ENCODE measurements at places on chromosomes 2 and 18.
A peak's percentile ranks its signal among the peaks of the same experiment; 100 is the strongest.

GRCh38 chr2:8599421-8600242 lies 82.2 kb upstream of the ID2 start:
- no peak for DNase-seq

GRCh38 chr18:73381016-73381698 lies 513.4 kb upstream of the NETO1 start:
- DNase-seq, result no peak

DNA sequence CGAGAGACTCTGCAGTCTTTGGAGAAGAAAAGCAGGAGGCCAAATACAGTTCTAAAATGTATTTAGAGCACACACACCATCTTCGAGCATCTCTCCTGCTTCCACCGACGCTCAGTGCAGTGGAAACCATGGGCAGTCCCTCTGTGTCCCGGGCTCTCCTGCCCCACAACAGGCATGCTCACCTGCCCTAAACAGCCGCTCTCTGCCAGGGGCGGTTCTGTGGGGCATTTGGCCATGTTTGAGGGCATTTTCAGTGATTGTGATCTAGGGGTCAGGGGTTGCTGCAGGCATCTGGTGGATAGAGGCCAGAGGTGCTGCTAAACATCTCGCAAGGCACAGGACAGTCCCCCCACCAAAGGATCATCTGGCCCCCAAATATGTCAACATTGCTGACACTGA lies 55.8 kb downstream of the EMX1 start:
- DNase-seq, result no peak

DNA sequence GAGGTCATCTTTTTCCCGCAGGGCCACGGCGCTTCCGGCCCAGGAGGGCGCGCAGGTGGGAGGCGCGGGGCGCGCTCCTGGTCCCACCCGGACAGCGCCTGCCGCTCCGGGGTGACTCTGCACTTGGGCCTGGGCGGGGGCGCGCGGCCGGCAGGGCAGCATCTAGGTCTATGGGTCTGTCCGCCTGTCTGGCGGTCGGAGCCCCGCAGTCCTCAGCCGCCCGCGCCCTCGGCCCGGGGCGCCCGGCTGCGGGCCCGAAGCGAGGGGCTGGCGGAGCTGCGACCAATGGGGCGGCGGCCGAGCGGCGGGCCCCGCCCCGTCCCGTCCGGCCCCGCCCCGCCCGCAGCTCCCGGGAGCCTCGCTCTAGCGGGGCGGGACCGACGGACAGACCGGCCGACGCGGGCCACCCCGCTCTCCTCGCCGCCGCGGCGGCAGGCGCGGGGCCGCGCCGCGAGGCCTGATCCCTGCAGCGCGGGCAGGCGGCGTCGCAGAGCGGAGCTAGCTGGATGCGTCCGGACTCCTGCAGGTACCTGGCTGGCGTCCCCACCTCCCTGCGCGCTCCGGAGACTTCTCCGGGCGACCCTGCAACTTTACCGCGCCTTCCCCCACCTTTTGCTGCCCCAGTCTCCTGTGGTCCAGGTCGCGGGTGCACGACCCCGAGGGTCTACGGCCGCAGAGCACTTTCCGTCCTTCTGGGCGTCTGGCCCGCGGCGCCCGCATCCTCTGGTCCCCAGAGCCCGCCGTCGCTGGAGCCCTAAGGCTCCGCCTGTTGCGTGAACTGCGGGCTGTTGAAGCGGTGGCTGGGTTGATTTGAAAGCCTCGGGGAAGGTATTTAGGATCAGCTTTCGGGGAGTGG lies at the start of gene KCNS3:
KCNS3 (plus strand) TSS at position 387 of the 856 bp plus-strand sequence. CDS start 52,342 bp downstream, outside the sequence.
- no peak for DNase-seq

- DNase-seq, result no peak
Measured at GRCh38 chr2:191650896-191651773, 26.8 kb upstream of the NABP1 start.

DNA sequence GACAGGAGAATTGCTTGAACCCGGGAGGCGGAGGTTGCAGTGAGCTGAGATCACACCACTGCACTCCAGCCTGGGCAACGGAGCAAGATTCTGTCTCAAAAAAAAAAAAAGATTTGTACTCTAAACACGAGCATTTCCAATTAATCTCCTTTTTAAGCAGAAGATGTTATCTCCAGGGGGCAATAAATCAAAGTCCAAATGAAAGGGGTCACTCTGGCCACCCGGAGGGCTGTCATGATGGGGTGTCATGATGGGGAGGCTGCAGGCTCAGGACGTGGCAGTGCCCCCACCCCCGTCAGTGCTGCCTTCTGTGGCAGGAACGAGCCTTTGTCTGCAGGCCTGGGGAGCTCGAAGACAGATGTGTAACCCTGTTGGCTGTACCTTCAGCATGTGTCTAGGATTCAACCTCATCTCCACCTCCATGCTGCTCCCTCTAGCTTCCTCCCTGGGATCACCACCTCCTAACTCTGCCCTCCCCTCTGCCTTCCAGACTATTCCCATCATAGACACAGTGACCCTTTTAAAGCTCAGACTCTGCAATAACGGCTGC lies 76.9 kb upstream of the YWHAQ start:
- no peak for DNase-seq

GRCh38 chr2:132797556-132797955 lies 127.6 kb upstream of the LYPD1 start:
- DNase-seq, result no peak

DNA sequence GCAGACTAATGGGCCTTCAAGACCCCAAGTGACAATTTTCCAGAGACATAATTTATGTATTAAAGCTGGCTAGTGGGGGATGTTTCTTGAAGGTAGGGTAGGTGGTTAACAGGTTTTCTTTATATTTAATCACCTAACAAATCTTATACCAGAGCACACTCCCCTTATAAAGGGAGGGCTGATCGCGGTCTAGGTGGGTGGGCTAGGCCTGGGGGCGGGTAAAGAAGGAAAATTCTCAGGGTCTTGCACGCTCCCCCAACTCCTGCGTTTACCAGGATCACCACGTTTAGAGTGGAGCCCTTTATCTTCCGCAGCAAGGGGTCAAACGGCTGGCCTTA lies 19.9 kb upstream of the CXXC1 start:
- no peak for DNase-seq

DNA sequence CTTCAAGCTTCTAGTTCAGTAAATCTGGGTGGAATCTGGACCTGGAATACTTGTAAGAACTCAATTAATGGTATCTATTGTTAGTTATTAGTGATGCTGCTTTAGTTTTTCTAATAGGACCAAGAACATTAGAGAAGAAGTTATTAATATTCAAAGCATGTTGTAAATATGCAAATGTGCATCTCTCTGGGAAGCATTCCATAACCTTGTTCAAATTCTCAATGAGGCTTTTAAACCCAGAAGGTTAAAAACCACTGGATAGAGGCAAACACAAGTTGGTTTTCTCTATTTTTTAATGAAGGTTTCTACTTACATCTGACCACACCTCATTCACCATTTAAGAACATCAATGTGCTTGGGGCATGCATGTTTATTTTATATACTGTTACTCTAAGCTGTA lies 16.1 kb upstream of the ACVR1C start:
- DNase-seq, result no peak

DNA sequence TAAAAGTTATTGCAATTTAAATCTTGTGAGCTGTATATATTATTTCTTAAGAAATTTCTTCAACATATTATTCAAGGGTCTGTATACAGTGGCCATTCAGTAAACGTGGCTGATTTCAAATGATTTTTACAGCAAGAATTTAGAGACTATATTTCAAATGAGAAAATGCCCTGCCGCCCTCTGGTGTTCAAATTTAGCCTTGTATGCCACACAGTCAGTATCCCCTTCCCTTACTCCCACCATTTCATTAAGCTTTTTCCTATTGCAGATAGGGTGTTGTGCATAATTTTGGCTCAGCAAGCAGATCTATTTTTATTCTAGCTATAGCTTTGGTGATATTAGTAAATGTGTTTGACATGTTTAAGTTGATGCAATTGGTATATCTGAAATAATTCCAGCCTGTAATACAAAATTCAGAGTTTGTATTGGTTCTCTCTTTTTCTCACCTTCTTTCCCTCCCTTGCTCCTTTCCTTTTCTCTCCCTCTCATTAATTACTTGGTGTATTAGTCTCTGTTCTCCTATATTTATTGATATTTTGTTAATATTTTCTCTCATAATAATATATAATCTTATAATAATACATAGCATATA lies 22.8 kb upstream of the SCN7A start:
- no peak for DNase-seq

- no peak for DNase-seq
Measured at GRCh38 chr2:137950238-137950637, 14.0 kb upstream of the HNMT start.

GRCh38 chr18:32961538-32961937 lies 188.7 kb upstream of the KLHL14 start:
- no peak for DNase-seq

GRCh38 chr18:59628995-59629394 lies 68.2 kb downstream of the CCBE1 start:
- DNase-seq, result no peak

- DNase-seq, result no peak
Measured at GRCh38 chr2:219218217-219218731, 484 bp downstream of the ABCB6 start.

DNA sequence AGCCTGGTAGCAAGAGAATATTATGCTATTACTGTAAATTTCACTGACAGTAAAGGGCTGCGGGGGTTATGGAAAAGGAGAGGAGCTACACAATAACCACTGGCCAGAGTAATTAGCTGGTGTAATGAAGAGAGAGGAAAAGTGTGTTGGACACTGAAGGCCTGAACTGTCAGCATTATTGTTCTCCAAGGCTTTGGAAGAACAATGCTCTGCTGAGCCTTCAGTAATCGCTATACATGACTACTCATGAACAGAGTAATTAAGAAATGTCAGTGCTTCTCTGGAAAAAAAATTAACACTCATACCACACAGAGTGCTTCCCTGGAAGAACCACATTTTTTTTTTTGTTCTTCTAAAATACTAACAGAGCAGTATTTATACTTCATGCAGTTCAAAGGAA lies 931.3 kb downstream of the CPS1 start:
- DNase-seq, result no peak

DNA sequence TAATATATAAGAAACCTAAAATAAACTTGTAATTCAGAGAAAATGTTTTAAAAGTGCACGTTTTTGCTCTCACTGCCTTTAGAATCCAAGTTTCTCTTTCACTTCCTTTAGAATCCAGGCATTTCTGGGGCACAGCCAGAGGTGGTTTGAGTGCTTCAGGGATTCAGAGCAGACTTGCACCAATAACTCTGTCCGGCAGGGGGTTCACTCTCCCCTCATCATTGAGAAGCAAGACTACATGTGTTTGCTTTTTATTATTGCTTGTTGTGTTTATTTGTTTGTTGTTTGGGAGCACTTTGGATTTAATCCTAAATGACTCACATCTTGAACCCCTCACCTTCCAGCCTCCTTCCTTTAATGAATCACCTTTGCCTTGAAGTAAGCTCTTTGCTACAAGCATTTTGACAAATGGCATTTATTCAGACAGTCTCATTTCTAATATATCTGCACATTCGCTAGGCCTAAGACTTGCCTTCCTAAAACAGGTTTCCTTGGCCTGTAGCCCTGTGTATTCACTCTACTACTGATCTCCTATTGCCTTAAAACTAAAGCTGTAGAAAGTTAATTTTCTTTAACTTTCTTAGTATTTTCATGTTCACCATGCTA lies 233.5 kb upstream of the ATP5MC3 start:
- DNase-seq, result peak; percentile 2

DNA sequence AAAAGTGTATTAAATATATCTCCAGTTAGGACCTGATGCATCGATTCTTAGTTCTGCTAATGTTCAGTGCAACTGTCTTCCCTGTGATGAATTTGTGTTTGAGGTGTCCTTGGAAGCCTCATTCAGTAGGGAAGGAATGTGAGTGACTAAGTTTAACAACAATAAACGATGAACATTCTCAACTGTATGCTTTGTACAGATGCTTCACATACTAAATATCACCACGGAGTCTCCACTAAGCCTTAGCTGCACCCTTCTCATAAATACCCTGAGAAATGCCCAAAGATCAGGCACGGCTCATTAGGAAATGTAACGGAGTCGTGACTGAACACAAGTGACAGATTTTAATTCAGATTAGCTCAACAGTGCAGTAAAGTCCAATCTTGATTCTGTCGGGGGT lies 24.4 kb upstream of the AGFG1 start:
- DNase-seq, result no peak

GRCh38 chr2:203648273-203648672 lies 58.2 kb upstream of the CD28 start:
- no peak for DNase-seq

GRCh38 chr2:169291517-169291916 lies 70.8 kb downstream of the LRP2 start:
- DNase-seq, result no peak

DNA sequence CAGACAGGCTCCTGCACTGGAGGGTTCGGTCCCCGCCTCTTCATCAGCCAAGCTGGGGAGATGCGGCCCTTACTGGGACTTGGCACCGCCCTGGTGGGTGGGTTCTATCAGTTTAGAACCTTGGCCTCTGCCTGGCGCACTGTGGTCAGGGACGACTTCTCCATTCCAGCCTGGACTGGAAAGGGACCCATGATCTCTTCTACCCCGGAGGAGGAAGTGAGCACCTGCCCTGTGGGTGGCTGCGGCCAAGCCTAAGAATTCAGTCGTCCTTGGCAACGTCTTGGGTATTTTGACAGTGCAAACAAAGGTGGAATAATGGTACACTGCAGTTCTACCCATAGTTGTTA lies 106.9 kb upstream of the CD302 start:
- no peak for DNase-seq

GRCh38 chr18:21242141-21242779 lies at the start of gene GREB1L:
Gene GREB1L, plus strand, starts transcription at chr18:21242232. Its CDS starts 141,287 bp downstream, at chr18:21383519.
- no peak for DNase-seq

GRCh38 chr2:104866122-104866864 lies 12.4 kb downstream of the POU3F3 start:
- no peak for DNase-seq

DNA sequence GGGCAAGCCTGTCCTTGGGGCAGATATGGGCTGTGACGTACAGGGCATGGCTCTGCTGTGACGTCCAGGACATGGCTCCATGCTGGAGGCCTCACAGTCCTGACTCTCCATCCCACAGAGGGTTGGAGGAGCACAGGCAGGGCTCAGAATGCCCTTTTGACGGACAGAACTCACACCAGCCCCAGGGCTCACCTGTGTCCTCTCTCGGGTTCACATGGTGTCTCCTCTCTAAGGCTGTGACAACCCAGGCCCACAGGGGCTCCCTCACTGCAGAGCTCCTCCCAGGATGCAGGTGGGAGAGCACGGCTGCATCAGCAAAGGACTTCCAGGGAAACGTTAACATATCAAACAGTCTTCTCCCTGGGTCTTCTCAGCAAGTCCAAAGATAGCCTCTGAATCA lies 133.8 kb downstream of the EIPR1 start:
- no peak for DNase-seq

GRCh38 chr2:56169521-56169920 lies 14.3 kb upstream of the CCDC85A start:
- DNase-seq, result no peak

- no peak for DNase-seq
Measured at GRCh38 chr2:230137902-230138539, 69.3 kb upstream of the SLC16A14 start.

DNA sequence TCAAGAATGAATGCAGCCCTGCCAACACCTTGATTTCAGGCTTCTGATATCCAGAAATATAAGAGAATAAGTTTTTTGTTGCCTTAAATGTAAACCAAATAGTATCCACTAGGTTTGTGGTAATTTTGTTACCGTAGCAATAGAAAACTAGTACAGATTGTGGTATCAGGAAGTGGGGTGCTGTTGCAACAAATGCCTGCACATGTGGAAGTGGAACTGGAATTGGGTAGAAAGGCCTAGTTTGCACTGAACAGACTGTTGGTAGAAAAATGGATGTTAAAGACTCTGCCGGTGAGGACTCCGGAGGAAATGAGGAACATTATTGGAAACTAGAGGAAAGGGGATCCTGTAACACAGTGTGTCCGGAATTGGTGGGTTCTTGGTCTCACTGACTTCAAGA lies 145.8 kb upstream of the MGAT5 start:
- DNase-seq, result no peak

All from CD4-positive, alpha-beta T cell treated with Interleukin-15 for 4 hours (primary cell).